ENCODE measurements at places on chromosomes 13 and 19. TPM values are rescaled to one million over a fixed set of nuclear protein-coding genes. Genes with fewer than 3 reads are reported as not detected.

DNA sequence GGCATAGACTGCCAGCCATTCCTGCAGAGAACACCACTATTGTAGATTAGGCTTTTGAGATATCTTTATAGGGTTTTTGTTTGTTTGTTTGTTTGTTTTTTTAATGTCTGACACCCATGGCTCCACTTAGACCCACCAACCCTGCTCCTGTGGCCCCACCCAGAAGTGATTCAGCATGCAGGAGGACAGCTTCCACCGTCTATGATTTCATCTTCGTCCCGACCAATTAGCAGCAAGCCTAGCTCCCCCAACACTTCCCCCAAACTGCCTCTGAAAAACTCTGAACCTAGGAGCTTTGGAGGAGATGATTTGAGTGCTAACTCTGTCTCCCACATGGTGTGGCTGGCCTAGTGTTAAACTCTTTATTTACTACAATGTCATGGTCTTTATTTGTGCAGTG is 108.3 kb upstream of the RXFP2 start:
- no peak overlapping the region for H3K4me3 ChIP-seq
- DNase-seq: no peak
- H3K4me1 ChIP-seq: no peaks in the 10 kb centered on the region
- no peaks in the 10 kb centered on the region for H3K27me3 ChIP-seq
- no peak overlapping the region for H3K27ac ChIP-seq
- H3K36me3 ChIP-seq: no peaks in the 10 kb centered on the region

- H3K27ac ChIP-seq: no peak overlapping the region
- H3K4me1 ChIP-seq: no peaks in the 10 kb centered on the region
- H3K27me3 ChIP-seq: no peaks in the 10 kb centered on the region
- no peak overlapping the region for H3K4me3 ChIP-seq
Observed at GRCh38 chr13:79966059-79966458, 374.9 kb downstream of the SPRY2 start.

DNA sequence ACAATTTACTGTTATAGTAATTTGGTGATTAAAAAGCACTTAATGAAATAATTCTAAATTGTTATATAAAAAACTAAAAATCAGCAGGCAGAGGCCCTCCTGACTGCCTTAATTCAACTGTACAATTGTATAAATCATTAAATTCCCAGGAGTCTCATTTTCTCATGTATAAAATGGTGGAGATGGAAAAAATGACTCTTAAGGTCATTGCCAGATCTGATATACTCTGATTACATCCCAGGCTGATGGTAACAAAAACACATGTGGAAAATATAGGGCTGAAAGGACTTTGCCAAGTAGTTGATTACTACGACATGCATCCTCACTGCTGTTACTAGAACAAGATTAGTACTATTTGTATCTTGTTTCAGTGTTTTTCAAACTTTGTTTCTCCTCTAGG is 1020.0 kb upstream of the SLC10A2 start:
- no peak for DNase-seq
- H3K27ac ChIP-seq: no peak overlapping the region
- H3K4me3 ChIP-seq: no peak overlapping the region
- H3K4me1 ChIP-seq: no peaks in the 10 kb centered on the region

DNA sequence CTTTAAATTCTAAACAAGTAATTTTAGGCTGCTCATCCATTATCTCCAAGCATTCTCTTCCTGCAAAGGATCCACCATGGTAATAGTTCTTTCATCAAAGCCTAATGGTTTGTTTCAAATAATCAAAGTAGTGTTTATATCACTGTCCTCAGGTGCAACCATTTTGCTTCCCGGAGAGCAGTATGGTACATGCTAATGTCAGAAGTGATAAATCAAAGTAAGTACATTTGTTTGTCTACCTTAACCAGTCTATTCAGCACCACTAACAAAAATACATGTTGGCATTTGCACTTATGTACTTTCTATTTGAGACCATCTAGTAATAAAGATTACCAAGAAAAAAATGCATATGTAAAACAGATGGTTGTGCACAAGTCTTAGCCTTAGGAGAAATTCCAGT is 37.5 kb downstream of the DACH1 start:
- H3K36me3 ChIP-seq: no peaks in the 10 kb centered on the region
- no peak overlapping the region for H3K27ac ChIP-seq
- no peak for DNase-seq
- no peaks in the 10 kb centered on the region for H3K4me1 ChIP-seq

DNA sequence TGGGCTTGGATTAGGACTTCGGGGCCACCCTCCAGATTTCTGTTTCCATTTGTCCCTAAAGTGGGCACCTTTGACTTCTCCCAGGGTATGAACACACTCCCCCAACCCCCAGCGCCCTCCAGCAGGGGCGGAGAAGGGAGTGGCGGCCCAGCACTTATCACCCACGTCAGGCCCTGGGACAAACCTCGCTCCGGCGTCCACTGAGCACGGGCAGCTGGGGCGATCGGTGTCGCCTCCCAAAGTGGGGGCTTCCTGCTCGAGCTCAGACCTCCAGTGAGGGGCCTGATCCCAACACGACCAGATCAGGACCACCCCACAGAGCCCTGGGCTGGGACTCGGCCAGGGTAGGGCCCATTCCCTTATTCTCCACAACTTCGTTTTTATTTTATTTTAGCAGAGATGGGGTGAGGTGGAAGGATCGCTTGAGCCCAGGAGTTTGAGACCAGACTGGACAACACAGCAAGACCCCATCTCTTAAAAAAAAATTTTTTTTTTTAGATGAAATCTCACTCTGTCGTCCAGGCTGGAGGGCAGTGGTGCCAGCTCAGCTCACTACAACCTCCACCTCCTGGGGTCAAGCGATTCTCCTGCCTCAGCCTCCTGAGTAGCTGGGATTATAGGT is 3.7 kb upstream of the TCF3 start:
- no peak for DNase-seq
- no peak overlapping the region for H3K27ac ChIP-seq
- H3K4me1 ChIP-seq: peaks cover 37% of the 10 kb centered on the region
- no peaks in the 10 kb centered on the region for H3K36me3 ChIP-seq

DNA sequence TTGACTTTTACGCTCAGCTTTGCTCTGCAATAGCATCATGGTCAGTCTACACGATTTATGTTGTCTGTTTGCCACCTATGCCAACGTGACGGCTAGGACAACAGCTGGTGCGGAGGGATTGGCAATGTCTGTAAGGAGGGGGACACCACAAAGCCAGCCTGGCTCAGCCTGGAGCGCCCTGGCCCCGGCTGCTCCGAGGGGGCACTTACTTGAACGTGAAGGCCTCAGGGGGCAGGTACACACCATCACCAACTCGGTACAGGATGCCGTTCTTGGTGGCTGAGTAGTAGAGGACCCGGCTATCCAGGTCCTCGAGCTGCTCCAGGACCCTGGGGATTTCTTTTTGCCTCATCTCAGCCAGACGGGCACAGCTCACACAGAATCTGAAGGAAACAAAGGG is 26.4 kb upstream of the EIF3G start:
- peaks cover 40% of the 10 kb centered on the region for H3K36me3 ChIP-seq
- H3K4me1 ChIP-seq: no peaks in the 10 kb centered on the region
- no peak for DNase-seq
- no peak overlapping the region for H3K27ac ChIP-seq
- no peaks in the 10 kb centered on the region for H3K27me3 ChIP-seq

DNA sequence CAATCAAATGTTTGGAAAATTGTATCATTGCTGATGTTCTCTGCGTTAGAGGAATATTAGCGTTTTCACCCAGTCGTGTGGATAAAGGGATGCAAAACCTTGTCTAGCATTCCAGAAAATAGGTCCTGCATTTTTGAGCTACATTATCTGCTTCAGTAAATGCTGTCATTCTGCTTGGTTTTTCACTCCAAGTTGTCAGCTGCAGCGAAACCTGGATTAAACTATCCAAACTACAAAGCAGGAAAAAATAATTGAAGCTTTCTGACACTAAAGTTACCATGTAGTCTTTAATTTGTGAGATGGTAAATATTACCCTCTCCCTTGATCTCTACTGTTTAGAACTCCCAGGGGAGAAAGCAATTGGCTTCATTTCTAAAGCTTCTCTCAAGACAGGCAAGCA is 1795.5 kb upstream of the PRR20A start:
- DNase-seq: no peak
- H3K36me3 ChIP-seq: no peaks in the 10 kb centered on the region
- no peaks in the 10 kb centered on the region for H3K4me1 ChIP-seq
- no peak overlapping the region for H3K27ac ChIP-seq

DNA sequence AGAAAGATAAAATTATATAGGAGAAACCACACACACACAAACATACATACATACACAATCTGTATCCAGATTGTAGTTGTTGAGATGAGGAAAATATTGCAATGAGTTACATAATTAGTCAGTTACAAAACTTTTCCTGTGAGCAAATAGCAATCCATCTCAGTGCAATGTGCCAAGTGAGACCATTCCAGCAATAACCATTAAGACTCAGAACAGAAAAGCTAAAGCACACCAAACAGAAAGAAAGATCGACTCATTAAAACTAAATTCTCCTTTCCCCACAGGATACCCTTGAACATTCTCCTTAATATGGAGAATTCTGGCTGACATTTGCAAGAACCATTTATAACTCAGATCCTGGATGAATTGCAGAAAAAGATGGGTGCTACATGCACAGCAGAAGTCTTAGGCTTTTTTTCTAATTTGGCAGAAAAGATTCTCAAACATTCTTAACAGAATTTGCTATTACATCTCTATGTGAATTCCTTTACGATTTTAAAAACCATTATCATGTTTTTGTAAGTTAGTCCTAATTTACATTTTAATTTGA is 1341.2 kb upstream of the SPRY2 start:
- H3K4me1 ChIP-seq: no peaks in the 10 kb centered on the region
- no peak overlapping the region for H3K4me3 ChIP-seq
- H3K36me3 ChIP-seq: no peaks in the 10 kb centered on the region
- DNase-seq: no peak

GRCh38 chr19:49851456-49852259 is 699 bp downstream of the PTOV1 start:
- peak overlapping the region; percentile 89 for H3K4me3 ChIP-seq
- H3K4me1 ChIP-seq: peaks cover 30% of the 10 kb centered on the region
- H3K36me3 ChIP-seq: peaks cover 21% of the 10 kb centered on the region
- H3K27ac ChIP-seq: peak overlapping the region; percentile 100
- DNase-seq: no peak

- H3K27me3 ChIP-seq: peaks cover 4% of the 10 kb centered on the region
- H3K27ac ChIP-seq: no peak overlapping the region
- H3K4me1 ChIP-seq: peaks cover 58% of the 10 kb centered on the region
- no peak for DNase-seq
Observed at GRCh38 chr19:35416331-35416730, 31.7 kb upstream of the FFAR2 start.

GRCh38 chr13:47549219-47549752 is 451.8 kb downstream of the SUCLA2 start:
- no peaks in the 10 kb centered on the region for H3K4me1 ChIP-seq
- H3K36me3 ChIP-seq: no peaks in the 10 kb centered on the region
- H3K27me3 ChIP-seq: no peaks in the 10 kb centered on the region
- H3K27ac ChIP-seq: no peak overlapping the region
- DNase-seq: no peak
- no peak overlapping the region for H3K4me3 ChIP-seq

Gene CBY2
- not detected for total RNA-seq

DNA sequence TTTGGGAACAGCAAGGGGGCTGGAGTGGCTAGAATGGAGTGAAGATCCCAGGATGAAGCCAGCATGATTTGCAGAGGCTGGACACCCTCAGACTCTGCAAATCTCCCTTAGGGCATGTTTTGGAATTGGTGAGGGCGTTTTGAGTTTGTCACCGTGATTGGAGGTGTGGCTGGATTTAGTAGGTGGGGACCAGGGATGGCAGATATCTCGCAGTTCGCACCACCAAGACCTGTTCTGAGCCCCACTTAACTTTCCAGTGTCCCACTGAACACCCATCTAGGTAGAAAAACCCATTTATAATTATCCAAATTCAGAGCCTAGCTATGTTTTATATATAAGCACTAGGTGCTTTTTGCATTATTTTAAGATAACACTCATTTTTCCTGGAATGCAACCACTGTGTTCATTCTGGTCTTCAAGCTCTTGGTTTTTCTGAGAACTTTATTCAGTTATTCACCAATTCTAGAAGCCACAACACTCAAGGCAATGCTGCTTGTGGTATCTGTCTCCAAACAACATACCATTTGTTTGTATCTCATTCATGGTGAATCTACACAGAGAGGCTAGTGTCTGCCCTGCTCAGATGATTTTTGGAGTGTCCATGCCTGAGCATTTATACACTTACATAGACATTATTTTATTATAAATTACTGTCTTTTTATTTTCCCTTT is 3.0 kb upstream of the NANOS2 start:
- H3K4me1 ChIP-seq: peaks cover 28% of the 10 kb centered on the region
- DNase-seq: no peak
- H3K36me3 ChIP-seq: no peaks in the 10 kb centered on the region
- no peak overlapping the region for H3K27ac ChIP-seq
- H3K27me3 ChIP-seq: no peaks in the 10 kb centered on the region
- no peak overlapping the region for H3K4me3 ChIP-seq

Gene MADCAM1
- total RNA-seq: 0.21 TPM

- peaks cover 7% of the 10 kb centered on the region for H3K36me3 ChIP-seq
- DNase-seq: no peak
- H3K27ac ChIP-seq: no peak overlapping the region
Observed at GRCh38 chr19:1080360-1081161, 13.6 kb downstream of the ARHGAP45 start.

Gene CGB1
- total RNA-seq: not detected

- H3K4me3 ChIP-seq: no peak overlapping the region
- H3K36me3 ChIP-seq: no peaks in the 10 kb centered on the region
- peaks cover 10% of the 10 kb centered on the region for H3K4me1 ChIP-seq
- H3K27me3 ChIP-seq: no peaks in the 10 kb centered on the region
- no peak for DNase-seq
- H3K27ac ChIP-seq: no peak overlapping the region
Observed at GRCh38 chr19:39251846-39252245, 3.2 kb upstream of the IFNL4 start.

Gene MEIOSIN
- total RNA-seq: not detected

Gene METTL21C
- total RNA-seq: not detected

GRCh38 chr19:19464339-19465098 is 50.8 kb downstream of the TSSK6 start:
- no peaks in the 10 kb centered on the region for H3K27me3 ChIP-seq
- H3K36me3 ChIP-seq: peaks cover 27% of the 10 kb centered on the region
- no peak overlapping the region for H3K4me3 ChIP-seq

GRCh38 chr13:106786006-106786563 is 218.1 kb upstream of the ARGLU1 start:
- no peaks in the 10 kb centered on the region for H3K4me1 ChIP-seq
- no peak overlapping the region for H3K27ac ChIP-seq
- DNase-seq: no peak
- no peak overlapping the region for H3K4me3 ChIP-seq
- H3K27me3 ChIP-seq: no peaks in the 10 kb centered on the region

Gene C5AR2
- not detected for total RNA-seq

- H3K27me3 ChIP-seq: no peaks in the 10 kb centered on the region
- no peak for DNase-seq
- peak overlapping the region; percentile 100 for H3K4me3 ChIP-seq
- H3K27ac ChIP-seq: no peak overlapping the region
- peaks cover 35% of the 10 kb centered on the region for H3K4me1 ChIP-seq
Observed at GRCh38 chr13:23889615-23890607, 711 bp upstream of the MIPEP start.

Gene ZNF667
- not detected for total RNA-seq

GRCh38 chr13:26463296-26463695 is 94.2 kb upstream of the WASF3 start:
- no peaks in the 10 kb centered on the region for H3K4me1 ChIP-seq
- no peaks in the 10 kb centered on the region for H3K27me3 ChIP-seq
- H3K4me3 ChIP-seq: no peak overlapping the region
- H3K27ac ChIP-seq: no peak overlapping the region
- DNase-seq: no peak

GRCh38 chr13:76816394-76816793 is 69.8 kb downstream of the KCTD12 start:
- no peaks in the 10 kb centered on the region for H3K36me3 ChIP-seq
- no peak overlapping the region for H3K27ac ChIP-seq

Gene GJB2
- not detected for total RNA-seq

GRCh38 chr13:75763512-75763911 is 127.4 kb downstream of the LMO7 start:
- peak; percentile 24 for DNase-seq
- peaks cover 63% of the 10 kb centered on the region for H3K4me1 ChIP-seq
- H3K27me3 ChIP-seq: no peaks in the 10 kb centered on the region

Measured in HepG2 (cell line).